ENCODE measurements at places on chromosomes 11 and 22.

DNA sequence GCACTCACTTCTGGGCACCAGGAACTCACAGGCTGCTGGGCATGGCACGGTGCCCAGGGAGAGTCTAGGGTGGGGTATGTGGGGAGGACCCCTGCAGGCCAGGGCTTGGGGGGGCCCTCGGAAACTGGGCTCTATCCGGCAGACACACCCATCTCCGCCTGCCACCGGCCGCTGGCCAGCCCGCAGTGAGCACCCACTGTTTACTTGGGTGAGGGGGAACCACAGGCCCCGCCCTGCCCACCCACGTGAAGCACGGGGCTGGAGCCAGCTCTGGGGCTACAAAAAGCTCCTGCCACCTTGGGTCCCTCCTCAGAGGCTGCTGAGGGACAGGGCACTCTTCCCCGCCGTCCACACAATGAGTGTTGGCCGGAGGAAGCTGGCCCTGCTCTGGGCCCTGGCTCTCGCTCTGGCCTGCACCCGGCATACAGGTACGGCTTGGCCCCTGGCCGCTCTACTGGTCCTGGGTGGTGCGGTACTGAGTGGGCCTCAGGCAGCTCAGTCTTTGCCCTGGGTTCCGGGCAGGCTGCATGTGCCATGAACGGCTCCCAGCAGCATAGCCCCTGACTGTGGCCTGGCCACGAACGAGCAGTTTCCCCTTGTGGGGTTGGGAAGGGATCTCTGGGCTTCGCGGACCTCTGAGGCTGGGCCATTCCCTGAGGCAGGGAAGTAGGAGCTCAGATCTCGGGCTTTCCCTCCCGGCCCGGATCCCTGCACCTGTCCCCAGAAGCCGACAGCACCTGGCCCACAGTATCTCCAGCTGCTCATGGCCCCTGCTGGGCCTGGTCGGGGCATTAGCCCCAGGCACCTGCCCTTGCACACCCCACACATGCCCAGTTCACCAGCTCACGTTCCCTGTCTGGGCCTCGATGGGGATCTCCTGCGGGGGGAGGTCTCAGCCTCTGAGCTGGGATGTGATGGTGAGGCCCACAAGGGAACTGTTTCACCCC lies at the start of gene MUC5AC:
TSS of gene MUC5AC (plus strand) at position 309 of the 947 bp plus-strand sequence. CDS start at position 356, 47 bp downstream.
- DNase-seq: no peak

- no peak for DNase-seq
These were observed 30.9 kb downstream of the SMIM38 start for GRCh38 chr11:69186316-69187260.

GRCh38 chr11:65065851-65066250 lies 7.5 kb upstream of the NAALADL1 start:
- DNase-seq: no peak

GRCh38 chr22:26550498-26551033 lies 38.3 kb upstream of the TFIP11 start:
- peak; percentile 87 for DNase-seq

DNA sequence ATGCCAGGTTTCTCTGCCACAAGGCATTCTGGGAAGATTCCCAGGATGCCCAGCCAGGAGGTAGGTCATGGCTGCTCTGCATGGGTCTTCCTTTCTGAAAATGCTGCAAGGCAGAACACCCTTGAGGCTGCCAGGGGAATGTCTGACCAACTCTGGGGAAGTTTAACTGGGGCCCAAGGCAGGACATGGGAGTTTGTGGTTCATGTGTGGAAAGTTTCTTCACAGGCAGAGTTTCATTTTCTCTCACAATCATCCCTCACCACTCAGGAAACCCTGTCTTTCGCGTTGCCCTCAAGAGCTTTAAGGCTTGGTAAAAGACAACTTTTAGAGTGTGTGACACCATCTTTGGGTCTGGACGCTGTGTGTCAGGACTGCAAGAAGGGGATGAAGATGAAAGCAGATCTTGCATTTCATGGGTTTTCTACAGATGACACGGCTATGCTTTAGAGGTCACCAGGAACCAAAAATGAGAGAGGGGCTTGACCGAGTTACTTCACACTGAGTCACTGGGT lies 133.5 kb downstream of the CD44 start:
- no peak for DNase-seq

DNA sequence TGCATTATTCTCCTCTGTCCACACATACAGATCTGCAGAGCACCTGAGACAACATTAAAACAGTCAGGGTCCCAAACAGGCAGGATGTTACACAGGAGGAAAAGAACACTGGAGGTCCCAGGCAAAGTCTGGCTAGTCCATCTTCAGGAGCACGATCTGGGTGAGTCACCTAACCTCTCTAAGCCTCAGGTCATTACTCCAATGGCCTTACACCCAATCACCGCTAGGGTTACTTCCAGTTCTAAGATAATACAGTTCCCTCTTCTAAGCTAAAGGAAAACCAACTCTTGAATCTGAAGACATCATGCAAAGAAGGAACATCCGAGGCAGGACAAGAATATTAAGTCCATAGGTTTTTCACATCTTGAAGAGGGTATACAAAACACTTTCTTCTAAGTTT lies 24.5 kb downstream of the ASCC2 start:
- DNase-seq: peak; percentile 16

- DNase-seq: peak; percentile 87
These were observed 420.0 kb downstream of the DYNC2H1 start for GRCh38 chr11:103529181-103529684.

DNA sequence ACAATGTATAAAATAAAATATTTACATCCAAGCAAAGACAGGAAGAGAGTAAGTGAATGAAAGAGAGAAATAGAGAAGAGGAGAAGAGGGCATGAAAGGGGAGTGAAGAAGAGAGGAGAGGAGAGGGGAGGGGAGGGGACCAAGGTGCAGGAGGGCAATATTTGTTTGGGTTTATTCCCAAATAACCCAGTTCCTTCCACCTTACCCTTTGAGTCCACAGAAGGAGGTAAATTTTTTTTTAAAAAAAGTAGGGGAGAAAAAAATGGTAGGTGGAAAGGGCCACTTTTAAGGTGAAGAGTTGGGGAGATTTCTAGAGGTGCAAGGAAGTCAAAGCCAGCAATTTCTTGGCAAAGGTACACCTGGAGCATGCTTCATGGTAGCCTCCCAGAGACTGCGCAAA lies 2.1 kb upstream of the OR5AN1 start:
- DNase-seq: no peak

DNA sequence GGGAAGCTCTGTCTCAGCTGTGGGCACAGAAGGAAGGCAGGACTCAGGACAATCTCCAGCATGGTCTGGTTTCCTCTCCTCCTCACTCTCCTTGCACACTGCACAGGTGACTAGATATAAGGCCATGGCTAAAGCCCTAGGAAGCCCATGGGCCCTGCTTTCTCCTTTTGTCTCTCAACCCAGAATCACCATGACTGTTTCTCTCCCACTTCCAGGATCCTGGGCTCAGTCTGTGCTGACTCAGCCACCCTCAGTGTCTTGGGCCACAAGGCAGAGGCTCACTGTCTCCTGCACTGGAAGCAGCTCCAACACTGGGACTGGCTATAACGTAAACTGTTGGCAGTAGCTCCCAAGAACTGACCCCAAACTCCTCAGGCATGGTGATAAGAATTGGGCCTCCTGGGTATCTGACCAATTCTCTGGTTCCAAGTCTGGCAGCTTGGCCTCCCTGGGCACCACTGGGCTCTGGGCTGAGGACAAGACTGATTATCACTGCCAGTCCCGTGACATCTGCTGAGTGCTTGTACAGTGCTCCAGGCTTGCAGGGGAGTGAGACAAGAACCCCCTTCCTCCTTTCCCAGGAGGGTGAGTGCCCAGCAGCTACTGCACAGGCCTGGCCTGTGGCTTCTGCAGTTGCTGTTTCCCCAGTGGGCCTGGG lies 104.0 kb upstream of the TOP3B start:
- DNase-seq: no peak

DNA sequence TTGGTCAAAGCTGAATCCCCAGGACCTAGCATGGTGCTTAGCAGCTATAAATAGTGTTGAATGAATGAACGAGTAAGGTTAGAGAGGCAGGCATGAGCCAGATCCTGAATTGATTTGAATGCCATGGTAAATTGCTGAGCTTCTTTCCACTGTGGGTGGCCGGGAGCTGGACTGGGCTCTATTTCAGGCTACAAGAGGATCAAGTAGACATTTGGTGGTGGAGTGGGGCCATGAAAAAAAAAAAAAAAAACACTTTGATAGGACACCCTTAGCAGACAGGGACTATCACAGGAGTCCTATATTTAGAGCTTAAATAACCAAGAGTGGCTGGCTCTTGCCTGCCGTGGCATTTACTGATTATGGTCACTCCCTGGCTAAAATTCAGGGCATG lies 77.6 kb downstream of the MIAT start:
- DNase-seq: no peak

DNA sequence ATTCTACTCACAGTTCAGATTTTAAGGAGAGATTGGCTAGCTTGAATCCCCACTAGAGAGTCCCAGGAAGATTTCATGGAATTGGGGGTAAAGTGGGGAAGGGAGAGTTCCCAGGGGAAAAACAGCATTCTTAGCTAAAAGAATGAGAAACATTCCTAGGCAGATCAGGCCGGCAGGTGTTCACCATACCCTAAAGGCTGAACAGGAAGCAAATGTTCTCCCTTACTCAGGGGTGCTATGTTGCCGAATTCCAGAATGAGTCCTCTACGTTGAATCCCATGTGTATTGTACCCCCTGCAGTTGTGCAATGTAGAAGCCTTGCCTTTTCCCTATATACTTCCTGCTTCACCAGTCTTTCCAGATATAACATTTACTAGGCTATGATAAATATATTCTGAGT lies 135.2 kb upstream of the NCAM1 start:
- DNase-seq: no peak

DNA sequence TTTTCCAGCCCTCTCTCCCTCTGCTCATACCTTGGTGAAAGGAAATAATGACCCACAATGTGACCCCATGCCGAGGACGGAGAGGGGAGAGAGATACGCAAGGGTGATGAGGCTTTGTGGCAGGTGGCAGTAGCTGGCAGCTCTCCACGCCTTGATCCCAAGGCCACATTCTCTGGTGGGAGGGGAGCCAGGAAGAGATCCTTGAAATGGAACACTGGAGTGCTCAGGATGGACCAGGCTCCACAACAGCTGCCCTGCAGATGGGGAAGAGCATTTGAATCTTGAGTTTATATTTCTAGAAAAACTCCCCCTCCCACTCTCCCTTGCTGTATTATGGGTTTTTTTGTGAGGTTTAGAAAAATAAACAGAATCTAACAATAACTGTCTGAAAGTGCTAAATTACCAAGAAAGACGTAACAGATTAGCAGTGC lies 61.6 kb upstream of the CDON start:
- no peak for DNase-seq

- DNase-seq: no peak
These were observed 15.9 kb upstream of the P2RY2 start for GRCh38 chr11:73201888-73202780.

GRCh38 chr11:15905366-15906104 lies 450.8 kb downstream of the SOX6 start:
- DNase-seq: no peak

DNA sequence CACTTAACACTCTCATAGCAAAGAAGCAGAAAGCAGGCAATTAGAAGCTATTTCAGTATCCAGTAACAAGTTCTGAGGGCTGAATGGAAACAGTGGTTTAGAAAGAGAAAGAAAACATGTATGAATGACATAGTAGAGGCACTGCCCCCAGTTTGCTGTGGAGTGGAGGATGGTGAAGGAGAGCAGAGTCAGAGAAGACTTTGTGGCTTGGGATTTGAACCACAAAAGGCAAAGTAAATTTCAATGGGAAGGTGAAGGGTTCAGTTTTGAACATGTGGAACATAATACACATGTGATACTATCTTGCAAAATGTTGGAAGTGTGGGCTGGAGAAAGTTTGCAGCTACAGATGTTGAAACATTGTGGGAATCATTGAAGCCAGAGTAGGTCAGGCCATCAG lies 81.4 kb downstream of the SNX19 start:
- DNase-seq: no peak

GRCh38 chr11:7186190-7186589 lies 65.5 kb upstream of the SYT9 start:
- peak; percentile 13 for DNase-seq

DNA sequence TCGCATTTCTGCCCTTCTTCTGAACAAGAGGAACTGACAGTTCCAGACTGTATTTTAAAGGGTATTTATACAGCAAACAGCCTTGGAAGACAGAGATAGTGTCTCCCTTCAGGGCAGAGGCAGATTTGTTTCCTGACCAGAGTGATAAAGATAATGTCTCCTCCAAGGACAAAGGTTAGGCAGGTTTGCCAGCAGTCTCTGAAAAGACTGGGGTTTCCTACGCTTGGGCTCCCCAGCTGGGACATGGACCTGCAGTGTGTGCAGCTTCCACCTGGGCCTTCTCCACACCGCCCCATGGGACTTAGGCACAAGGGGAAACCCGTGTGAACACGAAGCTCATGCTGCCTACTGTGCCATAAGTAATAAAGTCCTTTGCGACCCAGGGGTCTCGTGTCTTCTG lies 42.1 kb downstream of the RPL27A start:
- no peak for DNase-seq

- DNase-seq: peak; percentile 11
These were observed 8.7 kb downstream of the MMP26 start for GRCh38 chr11:4713241-4713640.

- DNase-seq: no peak
These were observed 361 bp downstream of the CTSD start for GRCh38 chr11:1763336-1763795.

DNA sequence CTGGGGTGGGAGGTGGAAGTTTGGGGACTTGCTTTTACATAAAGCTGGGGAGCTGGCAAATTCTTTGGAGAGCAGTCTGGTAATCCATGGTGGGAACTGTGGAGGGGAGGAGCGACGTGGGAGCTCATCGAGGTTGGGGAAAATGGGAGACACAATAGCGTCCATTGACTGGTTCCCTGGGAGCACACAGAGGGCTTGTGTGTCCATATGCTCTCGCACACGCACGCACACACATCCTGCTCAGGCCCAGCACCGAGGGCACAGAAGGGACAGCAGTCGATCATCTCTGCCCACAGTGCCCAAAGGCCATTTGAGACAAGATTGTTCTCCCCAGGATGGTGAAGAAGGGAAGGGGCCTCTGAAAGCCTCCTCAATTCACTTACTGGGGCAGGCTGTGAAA lies 53.7 kb downstream of the FBXO7 start:
- no peak for DNase-seq

DNA sequence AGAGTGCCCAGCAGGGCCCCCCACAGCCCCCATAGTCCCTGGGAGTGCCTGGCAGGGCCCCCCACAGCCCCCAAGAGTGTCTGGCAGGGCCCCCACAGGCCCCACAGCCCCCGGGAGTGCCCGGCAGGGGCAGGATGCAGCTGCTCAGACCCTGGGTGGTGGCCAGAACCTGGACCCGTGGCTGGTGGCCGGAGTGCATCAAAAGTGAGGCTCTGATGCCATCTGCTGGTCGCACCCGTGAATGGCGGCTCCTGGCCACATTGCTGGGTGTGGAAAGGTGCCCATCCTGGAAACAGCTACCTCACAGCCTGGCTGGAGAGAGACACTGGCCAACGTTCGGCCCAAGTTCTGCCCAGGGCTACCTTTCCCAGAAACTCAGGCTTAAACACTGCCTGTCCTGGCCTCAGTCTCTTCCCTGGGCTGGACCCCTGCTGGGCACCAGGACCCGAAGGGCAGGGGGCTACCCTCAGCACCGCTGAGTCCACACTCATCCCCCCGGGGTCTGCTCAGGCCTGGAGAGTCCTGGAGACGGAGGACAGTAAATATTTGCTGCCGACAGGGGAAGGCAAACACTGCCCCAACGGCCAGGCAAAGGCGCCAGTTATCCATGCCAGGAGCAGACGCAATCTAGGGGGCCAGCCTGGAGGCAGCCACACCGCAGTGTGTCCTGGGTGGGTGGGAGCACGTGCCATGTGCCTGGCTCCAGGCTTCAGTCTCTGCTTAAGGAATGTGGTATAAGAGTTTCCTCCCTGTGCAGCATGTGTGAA lies 4.4 kb downstream of the INS start:
- peak; percentile 62 for DNase-seq

GRCh38 chr11:106031202-106031810 lies 9.3 kb upstream of the MSANTD4 start:
- no peak for DNase-seq
